ENCODE measurements at places on chromosomes 1 and 21. TPM values are rescaled to one million over a fixed set of nuclear protein-coding genes. Genes with fewer than 3 reads are reported as not detected.

DNA sequence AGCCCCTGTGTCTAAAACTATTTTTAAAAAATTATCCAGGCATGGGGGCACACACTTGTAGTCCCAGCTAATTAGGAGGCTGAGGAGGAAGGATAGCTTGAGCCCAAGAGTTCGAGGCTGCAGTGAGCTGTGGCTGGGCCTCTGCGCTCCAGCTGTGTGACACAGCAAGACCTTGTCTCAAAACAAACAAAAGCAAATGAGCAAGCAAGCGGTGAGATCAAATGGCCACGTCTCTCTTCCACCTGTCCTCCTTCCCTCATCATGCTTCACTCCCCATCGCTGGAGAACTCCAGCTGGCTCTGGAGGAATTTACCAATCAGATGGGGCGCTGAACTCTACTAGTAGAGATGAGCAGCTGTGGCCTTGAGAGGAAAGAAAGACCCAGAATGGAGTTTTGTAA, 14.0 kb upstream of the REN start:
- DNase-seq, result no peak

Gene MAP1LC3C
- total RNA-seq, result not detected

DNA sequence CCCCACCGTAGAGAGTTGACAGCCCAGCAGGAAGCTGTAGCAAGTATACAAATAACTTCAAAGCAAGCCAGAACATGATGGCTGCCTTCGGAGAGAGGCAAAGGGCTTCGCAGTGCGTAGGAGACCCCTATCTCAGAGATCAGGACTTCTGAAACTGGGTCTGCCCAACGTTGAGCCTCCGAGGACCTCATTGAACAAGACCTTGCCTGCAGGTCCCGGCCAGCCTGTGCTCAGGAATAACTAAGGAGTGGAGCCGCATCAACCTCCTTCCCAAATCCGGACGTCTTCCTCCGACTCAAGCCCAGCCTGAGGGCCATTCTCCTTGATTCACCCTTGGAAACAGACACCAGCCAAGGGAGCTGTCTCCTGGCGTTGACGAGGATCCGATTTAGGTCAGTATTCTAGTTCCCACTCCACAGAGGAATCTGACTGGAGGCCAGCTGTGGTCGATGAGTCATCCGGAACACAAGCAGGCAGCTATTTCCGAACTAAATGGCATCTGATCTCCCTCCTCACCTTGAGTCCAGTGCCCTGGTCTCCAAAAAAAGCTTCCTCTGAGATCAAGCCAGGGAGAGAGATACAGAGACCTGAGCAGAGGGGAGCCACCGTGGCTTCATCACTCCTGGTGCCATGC, 166.5 kb upstream of the COA6 start:
- DNase-seq, result no peak

DNA sequence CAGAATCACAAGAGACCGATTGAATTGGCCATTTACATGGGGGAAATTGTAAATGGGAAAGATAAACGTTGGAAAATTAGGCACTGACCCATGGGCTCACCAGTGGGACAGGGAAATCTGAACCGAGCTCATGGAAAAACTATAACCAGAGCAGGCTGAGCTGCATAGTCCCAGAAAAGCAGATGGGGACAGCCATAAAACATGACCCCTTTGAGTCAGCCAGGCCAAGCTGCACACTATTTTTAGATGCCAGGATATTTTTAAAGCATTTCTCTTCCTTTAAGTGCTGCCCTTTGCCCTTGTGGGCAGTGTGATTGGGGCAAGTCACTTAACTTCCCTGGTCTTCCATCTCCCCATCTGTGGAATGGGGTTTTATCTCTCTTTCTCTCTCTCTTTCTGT, 184.1 kb downstream of the FOXD2 start:
- DNase-seq, result no peak

DNA sequence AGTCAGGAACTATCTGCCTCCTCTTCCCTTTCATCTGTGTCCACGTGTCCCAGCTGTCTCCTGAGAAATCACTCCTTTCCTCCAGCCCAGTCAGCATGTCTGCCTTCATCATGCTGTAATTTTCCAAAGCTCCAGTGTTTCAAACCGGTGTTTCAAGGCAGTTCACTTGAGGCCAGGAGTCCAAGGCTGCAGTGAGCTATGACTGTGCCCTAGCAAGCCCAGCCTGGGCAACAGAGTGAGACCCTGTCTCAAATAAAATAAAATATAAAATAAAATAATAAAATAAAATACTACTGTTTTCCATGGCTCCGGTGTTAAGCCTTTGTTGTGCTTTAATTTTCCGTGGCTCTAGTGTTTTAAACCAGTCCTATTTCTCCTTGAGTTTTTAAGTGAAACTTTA, 7.9 kb upstream of the SELENON start:
- no peak for DNase-seq

Gene NR1I3
- total RNA-seq, result not detected

Gene LRRC53
- total RNA-seq, result not detected

DNA sequence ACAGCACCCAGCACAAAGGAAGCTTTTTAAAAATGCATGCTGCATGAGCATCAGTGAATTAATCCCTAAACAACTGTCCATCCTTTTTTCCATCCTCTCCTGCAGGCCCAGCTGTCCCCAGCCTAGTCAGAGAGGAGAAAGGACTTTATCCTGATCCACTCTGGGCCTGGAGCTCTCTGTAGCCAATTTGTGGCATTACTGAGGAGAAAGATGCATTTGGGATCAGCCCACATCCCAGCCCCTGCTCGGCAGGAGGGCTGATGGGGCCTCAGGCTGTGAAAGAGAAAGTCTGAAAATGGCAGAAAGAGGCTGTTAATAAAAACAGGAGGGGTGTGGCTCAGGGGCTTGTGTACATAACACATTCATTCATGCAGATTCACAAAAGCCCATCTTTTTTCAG, 37.5 kb upstream of the ATP2B4 start:
- DNase-seq, result no peak

Gene TNNI3K
- total RNA-seq, result not detected

DNA sequence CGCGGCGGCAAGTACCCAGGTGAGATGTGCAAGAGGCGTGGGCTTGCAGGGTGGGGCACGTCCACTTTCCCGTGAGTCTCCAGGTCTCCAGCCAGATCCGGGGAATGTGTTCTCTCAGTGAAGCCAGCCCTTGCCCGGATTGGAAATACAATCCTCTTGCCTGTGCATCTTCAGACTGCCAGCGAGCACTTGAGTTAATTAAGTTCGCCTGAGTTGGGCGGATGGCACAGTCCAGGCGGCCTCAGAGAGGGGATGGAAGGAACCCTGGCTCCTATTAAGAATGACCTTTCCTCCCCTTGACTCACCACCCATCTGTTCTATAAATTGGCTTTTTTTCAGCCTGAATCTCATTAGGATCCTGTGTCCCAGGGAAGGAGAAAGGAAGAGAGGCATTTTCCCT, 33.3 kb upstream of the CNTN2 start:
- DNase-seq, result no peak

DNA sequence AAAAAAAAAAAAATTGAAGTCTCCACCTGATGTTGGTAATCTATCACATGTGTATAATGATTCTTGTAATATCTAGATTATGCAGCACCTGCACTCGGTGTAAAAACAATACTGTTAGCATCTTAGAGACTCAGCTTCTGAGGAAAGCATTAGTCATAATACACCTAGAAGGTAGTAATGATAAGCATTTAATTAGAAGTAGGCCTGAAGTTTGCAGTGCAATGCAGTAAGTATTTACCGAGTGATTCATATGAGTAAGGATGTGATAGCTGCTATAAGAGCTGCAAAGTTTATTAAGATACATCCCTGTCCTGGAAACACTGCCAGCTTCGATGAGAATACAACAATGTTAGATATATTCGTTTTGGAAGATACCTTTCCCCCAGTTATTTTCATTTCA, 196.4 kb downstream of the GREM2 start:
- no peak for DNase-seq

- DNase-seq, result no peak
These were observed 124.2 kb downstream of the RUNX1 start for GRCh38 chr21:34924771-34925419.

Gene KRTAP12-2
- total RNA-seq, result not detected

GRCh38 chr1:27011058-27011764, 1.4 kb downstream of the TENT5B start:
- no peak for DNase-seq

Gene OR2T2
- not detected for total RNA-seq

DNA sequence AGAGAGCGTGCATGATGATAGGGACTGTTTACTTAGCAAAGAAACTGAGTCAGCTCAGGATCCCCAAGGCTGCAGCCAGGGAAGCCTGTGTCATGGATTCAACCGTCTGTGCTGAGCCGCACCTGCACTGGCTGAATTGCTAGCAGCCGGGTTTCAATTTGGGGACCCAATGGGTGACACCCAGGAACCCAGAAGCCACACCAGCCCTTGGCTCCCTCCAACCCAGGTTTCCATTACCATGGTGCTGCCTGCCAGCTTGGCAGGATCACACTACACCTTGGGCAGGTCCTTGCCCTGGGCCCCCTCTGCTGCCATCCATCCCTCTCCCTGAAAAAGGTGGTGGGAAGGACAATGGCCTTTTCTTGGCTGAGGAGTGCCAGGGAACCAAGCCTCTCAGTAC, 64.0 kb upstream of the CLDN14 start:
- no peak for DNase-seq

DNA sequence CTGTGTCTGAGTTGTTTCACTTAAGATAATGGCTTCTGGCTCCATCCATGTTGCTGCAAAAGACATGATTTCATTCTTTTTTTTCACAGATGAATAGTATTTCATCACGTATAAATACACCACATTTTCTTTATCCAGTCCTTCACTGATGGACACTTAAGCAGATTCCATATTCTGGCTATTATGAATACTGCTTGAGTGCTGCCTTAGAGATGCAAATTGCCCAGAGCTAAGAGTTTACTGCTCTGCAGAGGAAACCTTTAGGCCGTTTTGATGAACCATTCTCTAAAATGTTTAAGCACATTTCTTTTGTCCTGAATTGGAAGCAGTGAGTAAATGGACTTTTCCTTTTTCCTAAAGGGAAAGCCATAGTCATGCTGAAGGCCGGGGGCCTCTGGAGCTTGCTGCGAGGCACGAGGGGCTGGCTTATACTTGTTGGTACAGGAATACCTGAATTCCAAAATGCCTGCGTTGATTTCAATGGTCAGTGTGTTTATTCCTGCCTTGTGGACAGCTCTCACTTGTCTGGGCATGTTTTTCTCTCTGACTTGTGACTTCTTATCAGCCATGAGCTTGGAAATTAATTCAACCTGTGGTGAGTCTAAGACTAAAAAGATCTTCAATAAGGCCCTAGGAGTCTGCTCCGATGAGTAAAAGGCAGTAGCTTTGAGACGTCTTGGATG, 201.0 kb upstream of the MAP1LC3C start:
- DNase-seq, result no peak

GRCh38 chr1:208599063-208599462, 354.9 kb upstream of the PLXNA2 start:
- DNase-seq, result no peak

GRCh38 chr1:245901037-245901436, 606.0 kb downstream of the SMYD3 start:
- DNase-seq, result no peak

- no peak for DNase-seq
These were observed 443.0 kb downstream of the SIPA1L2 start for GRCh38 chr1:232186931-232187330.

- DNase-seq, result no peak
These were observed 190.5 kb downstream of the TOMM20 start for GRCh38 chr1:234938135-234938534.

GRCh38 chr1:91736146-91736714, 149.7 kb downstream of the TGFBR3 start:
- DNase-seq, result no peak

GRCh38 chr1:31576201-31576669, at the start of gene TINAGL1:
Gene TINAGL1, plus strand, starts transcription at chr1:31576515. Its CDS starts 634 bp downstream, at chr1:31577149.
- DNase-seq, result no peak

All from activated naive CD8-positive, alpha-beta T cell treated with anti-CD3 and anti-CD28 coated beads for 36 hours (primary cell).